ENCODE measurements at places on chromosomes 16 and 17.

DNA sequence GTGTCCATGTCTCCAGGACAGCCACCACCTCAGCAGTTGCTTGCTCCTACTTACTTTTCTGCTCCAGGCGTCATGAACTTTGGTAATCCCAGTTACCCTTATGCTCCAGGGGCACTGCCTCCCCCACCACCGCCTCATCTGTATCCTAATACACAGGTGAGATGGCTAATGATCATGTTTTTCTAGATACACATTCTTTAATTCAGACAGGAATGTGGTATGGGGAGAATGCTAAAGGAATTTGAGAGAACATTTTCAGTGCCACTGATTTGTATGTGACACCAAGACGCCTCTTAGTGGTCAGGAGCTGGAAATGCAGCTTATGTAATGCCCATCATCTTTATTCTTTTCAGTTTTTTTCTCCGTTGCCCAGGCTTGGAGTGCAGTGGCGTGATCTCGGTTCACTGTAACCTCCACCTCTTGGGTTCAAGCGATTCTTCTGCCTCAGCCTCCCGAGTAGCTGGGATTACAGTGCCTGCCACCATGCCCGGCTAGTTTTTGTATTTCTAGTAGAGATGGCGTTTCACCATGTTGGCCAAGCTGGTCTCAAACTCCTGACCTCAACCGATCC, 8.9 kb upstream of the RAPGEFL1 start:
- DNase-seq = no peak

- DNase-seq = no peak
Measured at GRCh38 chr17:6752068-6752909, 3.6 kb upstream of the XAF1 start.

DNA sequence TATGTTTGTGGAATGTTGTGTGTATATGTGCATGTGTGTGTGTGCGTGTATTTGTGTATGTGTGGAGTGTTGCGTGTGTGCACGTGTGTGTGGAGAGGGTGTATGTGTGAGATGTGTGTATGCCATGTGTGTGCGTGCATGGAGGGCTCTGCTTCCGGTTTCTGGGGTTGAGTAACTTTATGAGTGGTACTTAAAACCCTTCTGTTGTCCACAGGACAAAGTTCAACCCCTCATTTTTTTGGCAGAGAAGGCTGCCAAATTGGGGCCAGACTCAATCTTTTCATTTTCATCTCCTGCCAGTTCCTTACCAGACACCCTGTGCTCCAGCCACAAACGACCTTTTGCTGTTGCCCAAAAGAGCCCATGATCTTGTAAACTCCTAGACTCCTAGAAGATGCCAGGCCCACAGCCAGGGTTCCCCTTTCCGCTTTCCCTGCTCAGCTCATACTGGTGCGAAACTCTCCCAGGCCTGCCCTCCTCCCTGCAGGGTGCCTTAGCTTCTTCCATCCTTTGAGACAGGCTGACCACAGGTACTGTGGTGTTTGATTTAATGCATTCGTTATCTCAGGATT, 100.2 kb downstream of the CMIP start:
- no peak for DNase-seq

- DNase-seq = no peak
Measured at GRCh38 chr16:68636818-68637217, 8.3 kb upstream of the CDH3 start.

DNA sequence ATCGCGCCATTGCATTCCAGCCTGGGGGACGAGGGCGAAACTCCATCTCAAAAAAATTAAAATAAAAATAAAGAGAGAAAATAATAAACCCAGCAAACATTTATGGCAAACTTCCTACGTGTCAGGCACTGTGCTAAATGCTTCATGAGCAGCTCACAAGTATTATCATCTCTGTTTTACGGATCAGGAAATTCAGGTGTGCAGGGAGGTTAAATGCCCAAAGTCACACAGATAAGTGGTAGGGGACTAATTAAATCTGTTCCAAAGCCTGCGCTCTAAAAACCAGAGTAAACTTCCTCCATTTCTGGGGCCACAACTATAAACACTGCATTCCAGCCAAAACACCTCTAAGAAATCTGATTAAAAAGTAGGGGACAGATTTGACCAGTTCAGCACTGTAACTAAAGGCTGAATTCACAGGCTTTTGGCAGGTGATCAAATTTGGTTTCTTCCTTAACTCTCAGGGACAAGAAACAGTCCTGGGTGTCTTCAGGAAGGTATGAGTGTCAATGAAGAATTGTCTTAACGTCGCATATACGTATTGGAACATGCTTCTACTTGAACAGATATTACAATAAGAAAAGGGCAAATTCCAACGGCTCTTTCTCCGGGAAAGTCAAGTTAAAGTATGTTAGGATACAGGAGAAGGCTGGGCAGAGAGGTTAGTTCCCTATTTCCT, 996 bp downstream of the STRADA start:
- DNase-seq = no peak

GRCh38 chr17:77618731-77619130, 339.8 kb upstream of the TNRC6C start:
- DNase-seq = no peak

- DNase-seq = no peak
Measured at GRCh38 chr16:87150681-87151280, 166.4 kb downstream of the C16orf95 start.

- no peak for DNase-seq
Measured at GRCh38 chr17:69460963-69461922, 46.7 kb downstream of the MAP2K6 start.

DNA sequence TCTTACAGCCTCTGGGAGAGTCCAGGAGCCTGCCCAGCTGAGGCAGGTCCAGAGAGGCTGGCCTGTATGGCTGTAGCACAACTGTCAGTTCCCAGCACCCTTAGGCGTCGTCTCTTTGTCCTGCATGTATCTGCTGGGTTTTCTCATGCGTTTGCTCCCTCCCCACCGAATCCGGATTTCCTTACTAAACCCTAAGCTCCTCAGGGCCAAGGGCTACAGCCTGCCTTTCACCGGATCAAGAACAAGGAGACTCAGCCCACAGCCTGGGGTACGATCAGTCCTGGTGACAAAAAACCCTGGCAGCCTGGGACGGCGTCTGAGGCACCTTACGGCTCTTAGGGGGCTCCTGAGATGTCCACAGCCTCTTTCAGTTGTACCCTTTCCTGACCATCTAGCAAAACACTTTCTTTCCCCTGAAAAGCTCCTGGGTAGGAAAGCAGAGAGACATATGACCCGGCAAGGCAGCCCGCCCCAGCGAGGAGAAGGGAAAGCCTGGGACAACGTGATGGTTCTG, 12.2 kb downstream of the HIC1 start:
- DNase-seq = no peak

DNA sequence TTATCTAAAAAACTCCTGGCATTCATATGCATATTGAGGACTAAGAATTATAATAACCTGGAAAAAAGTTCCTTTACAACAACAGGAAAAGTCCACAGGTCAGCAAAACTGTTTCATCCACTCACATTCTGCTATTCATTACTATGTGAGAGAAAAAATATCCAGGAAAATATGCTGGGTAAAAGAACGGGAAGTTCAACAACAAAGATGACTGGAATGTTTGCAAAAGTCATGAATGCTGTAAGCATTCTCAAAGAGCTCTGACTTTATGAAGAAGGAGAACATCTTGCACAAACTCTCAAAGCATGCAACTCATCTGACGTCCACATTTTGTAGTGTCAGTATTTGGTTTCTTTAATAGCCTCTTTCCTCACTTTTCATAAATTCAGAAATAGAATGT, 56.9 kb upstream of the ALDH3A1 start:
- no peak for DNase-seq

GRCh38 chr17:725746-726145, 6.7 kb upstream of the TLCD3A start:
- no peak for DNase-seq

- DNase-seq = no peak
Measured at GRCh38 chr17:34714475-34715410, 135.4 kb downstream of the TMEM132E start.

DNA sequence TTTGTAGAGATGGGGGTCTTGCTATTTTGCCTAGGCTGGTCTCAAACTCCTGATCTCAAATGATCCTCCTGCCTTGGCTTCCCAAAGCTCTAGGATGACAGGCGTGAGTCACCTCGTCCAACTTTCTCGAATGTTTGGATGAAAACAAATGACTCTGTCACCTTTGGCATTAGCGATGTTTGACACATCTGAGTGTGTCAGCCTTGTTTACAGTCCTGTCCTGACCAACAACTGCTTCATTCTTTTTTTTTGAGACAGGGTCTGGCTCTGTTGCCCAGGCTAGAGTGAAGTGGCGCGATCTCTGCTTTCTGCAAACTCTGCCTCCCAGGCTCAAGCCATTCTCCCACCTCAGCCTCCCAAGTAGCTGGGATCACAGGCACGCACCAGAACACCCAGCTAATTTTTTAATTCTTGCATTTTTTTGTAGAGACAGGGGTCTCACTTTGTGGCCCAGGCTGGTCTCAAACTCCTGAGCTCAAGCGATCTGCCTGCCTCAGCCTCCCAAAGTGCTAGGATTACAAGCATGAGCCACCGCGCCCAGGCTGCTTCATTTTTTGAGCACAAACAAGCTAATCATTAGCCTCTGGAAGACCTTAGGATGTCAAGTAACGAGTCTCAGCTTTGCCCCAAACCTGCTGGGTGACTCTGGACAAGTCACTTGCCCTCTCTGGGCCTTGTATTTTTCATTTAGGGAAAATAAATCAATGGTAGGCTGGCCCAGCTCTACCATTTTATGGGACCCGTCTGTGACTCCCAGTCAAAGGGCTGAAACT, 7.4 kb downstream of the MYH11 start:
- DNase-seq = no peak

DNA sequence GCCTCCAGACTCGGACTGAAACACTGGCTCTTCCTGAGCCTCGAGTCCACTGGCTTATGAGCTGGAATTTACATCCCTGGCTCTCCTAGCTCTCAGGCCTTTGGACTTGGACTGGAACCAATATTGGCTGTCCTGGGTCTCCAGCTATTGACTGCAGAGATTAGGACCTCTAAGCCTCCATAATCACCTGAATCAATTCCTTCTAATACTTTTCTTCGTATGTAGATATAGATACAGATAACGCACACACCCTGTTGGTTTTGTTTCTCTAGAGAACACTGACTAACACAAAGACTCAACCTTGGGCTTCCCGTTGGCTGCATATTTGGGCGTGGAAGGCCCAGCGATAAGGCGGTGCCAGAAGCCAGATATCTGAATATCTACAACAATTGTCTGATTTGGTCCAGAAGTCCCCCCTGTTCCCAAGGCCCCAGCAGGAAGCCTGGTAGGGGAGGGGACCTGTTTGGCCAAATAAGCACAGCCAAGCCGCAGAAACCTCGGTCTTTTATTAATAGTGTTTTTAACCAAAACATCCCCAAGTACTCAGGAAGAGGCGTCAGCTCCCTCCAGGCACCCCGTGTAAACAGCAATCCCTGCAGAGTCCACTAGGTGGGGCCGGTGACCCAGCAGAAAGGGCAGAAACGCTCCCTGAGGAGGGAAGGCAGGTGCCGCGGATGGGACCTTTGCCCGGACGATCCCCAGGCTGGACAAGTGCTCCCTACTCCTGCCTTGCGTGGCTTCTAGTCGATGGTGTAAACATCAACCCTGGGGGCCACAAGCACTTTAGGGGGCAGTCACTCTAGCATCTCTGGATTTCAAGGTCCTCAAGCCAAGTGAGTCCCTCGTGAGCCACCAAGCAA, 57.0 kb downstream of the ABR start:
- DNase-seq = peak; percentile 63

DNA sequence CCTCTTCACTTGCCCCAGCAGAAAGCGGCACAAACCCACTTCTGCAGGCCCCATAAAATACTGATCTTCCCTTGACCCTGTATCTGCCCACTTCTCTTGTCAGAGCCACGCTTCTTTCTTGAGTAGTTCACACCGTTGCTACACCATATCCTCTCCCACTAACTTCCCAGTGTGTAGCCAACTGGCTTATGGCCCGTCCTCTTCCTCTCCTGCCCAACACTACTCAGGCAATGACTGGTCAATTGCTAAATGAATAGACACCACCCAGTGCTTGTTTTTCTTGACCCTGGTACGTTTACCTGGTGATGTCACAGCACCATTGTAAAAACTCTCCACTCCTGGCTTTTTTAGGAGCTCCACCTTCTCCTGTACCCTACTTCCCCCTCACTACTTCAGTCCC, 86.9 kb downstream of the NDEL1 start:
- DNase-seq = no peak

GRCh38 chr17:43879723-43880419, 27.5 kb downstream of the MPP2 start:
- no peak for DNase-seq

DNA sequence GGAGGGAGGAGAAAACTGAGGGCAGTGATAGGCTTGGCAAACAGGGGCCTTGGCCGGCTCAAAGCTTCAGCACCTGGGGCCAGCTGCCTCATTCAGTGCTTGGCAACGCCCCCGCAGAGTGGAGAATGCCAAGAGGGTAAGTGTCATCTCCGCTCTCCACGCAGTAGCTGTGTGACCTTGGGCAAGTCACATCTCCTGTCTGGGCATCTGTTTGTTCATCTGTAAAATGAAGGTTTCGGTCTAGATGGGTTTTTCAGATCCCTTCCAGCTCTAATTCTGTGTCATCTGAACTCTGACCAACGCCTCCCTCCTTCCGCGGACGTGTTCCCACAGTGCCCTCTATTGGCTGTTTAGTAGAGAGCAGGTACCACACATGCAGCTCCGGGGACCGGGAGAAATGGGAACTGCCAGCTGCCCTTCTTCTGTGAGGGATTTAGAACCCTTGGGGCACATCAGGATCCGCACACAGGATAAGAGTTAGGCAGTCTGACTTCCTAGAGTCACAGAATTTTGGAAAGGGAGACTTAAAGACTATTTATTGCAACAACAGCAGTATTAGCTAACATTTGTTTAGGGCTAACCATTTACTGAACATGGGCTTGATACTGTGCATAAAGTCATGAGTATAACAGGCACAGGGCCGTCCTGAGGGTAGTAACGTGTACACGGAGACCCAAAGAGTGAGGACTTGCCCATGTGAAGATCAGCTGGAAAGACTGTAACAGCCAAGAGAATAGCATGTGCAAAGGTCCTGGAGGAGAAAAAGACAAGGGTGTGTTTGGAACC, 26.8 kb downstream of the GP2 start:
- no peak for DNase-seq

DNA sequence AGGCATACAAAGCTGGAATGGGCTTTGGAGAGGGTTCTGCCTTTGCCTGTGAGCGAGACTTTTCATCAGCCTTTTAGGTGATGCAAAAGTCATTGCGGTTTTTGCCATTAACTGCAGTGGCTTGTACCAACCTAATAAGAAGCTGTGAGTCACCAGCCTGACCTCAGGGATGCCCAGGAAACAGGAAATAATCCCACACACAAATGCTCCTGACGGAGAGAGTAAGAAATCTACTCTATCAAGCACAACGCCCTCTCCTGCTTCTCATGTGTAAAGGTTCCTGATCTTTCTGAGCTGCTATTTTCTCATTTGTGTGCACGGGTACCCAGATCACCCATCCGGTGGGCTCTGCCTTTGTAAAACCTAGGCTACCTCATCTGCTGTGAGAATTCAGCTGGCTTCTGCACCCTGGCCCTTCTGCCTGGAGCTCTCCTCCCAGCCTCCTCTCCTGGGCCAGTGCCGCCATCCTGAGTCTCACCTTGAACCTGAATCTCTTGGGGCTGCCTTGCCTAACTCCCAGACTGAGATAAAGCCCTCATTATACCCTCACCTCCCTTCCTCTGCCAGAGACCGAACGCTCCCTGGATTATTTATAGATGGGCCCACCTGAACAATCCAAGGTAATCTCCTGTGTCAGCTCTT, 299.7 kb downstream of the C16orf95 start:
- no peak for DNase-seq
